Renal pelvis (tissue), 12 donors: ENCODE measurements at places on chromosomes 16 and 17.

- no peak for DNase-seq
These were observed 26.7 kb upstream of the PMP22 start for GRCh38 chr17:15291674-15292361.

GRCh38 chr17:77540531-77540930, 399.8 kb downstream of the SEC14L1 start:
- no peak for DNase-seq

DNA sequence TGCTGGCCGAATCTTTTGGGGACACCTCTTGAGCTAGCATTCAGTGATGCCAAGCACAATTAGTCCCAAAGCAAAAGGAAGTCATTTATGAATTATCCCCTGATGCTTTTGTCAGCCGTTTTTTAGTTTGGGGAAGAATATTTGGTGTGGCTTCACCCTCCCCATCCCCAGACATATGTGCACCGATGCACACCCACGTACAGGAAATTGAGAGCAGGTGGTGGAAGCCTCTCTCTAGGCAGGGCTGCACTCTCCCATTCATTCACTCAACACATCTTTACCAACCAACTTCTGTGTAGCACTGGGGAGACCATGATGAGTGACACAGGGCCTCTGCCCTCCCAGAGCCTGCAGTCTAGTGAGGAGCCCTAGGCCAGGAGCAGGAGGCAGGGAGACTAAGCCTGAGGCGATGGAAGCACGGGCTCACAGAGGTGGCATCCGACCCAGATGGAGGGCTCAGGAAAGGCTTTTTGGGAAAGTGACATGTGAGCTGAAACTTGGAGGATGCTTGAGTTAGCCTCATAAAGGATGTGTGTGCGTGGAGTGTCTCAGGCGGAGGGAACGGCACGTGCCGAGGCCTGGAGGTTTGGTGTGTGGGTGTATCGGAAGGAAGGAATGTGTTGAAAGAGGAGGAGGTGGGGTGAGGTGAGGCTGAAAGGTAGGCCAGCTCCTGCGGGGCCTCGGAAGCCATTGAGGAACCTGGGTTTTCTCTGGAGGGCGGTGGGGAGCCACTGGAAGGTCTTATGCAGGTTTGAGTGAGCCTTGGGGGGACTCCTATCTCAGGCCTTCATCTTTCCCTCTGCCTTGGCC, 43.8 kb downstream of the PSME3IP1 start:
- no peak for DNase-seq

DNA sequence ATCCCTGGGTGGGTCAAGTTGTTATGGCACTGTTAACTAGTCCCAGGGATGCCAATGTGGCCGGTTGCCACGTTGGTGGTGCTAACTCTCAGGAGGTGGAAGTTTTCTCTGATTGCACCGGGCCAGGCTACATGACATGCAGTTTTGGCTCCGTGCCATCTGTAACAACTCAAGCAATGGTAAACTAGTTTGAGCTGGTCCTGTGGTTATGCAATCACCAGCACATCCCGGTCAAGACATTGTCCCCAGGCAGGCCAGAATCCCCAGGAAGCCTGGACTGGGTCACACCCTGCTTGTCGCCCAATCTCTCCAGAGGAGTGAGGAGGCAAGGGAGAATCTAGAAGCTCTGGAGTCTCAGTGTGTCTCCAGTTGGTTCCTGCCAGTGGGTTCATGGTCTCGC, 10.1 kb upstream of the CCL17 start:
- no peak for DNase-seq

- DNase-seq, result no peak
These were observed 323.4 kb downstream of the CPPED1 start for GRCh38 chr16:12480286-12480685.

DNA sequence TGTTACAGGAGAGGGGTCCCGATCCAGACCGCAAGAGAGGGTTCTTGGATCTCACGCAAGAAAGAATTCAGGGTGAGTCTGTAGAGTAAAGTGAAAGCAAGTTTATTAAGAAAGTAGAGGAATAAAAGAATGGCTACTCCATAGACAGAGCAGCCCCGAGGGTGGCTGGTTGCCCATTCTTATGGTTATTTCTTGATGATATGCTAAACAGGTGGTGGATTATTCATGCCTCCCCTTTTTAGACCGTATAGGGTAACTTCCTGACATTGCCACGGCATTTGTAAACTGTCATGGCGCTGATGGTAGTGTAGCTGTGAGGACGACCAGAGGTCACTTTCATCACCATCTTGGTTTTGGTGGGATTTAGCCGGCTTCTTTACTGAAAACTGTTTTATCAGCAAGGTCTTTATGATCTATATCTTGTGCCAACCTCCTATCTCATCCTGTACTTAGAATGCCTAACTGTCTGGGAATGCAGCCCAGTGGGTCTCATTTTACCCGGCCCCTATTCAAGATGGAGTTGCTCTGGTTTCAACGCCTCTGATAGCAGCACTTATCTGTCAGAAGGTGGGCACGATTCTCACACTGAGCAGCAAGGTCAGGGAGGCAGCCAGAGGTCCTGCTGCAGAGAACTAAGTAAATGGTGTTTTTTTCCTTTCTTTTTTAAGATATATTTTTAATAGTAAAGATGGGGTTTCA, 26.5 kb upstream of the XYLT2 start:
- no peak for DNase-seq

DNA sequence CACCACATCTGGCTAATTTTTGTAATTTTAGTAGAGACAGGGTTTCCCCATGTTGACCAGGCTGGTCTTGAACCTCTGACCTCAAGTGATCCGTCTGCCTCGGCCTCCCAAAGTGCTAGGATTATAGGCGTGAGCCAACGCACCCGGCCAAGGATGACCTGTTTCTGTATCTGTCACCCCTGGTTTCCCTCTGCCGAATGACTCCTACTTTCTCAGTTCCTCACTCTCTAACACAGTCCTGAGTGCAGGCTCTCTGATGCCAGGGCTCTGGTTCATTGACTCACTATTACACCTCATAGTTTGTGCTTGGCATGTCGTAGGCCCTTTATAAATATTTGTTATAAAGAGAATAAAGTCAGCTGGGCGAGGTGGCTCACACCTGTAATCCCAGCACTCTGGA, 10.7 kb upstream of the PRPF8 start:
- no peak for DNase-seq

DNA sequence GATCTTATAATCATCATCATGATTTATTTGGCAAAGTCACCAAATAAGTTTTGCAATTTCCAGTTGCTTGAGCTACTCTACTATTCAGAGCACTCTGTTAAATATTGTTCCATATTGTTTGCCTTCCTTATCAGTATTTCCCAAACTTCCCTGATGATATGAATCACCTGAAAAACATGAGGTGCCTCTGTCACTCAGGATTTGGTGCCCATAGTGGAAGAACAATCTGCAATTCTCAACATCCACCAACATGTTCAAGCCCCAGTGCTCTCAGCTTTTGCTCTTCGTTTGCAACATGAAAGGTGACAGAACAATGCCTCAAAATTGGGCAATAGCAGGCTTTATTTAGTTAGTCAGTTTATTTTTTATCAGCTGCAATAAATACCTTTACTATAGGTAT, 28.6 kb upstream of the WSB1 start:
- DNase-seq, result no peak

- no peak for DNase-seq
These were observed 14.4 kb downstream of the NTAN1 start for GRCh38 chr16:15041271-15042004.

DNA sequence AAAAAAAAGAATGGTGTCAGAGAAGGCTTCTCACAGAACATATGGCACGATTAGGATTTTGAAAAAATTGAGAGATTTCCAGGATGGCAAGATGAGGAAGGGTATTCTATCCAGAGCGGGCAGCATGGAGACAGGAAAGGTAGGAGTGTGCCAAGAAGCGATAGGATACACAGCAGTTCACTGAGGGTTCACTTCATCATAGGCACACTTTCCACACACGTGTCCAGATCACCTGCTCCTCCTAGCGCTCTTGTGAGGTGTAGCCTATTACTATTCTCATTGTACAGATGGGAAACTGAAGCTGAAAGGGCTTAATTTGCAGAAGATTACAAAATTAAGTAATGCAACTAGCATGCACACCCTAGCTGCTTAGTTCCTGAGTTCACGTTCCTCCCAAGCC, 6.2 kb upstream of the ELAC2 start:
- no peak for DNase-seq

DNA sequence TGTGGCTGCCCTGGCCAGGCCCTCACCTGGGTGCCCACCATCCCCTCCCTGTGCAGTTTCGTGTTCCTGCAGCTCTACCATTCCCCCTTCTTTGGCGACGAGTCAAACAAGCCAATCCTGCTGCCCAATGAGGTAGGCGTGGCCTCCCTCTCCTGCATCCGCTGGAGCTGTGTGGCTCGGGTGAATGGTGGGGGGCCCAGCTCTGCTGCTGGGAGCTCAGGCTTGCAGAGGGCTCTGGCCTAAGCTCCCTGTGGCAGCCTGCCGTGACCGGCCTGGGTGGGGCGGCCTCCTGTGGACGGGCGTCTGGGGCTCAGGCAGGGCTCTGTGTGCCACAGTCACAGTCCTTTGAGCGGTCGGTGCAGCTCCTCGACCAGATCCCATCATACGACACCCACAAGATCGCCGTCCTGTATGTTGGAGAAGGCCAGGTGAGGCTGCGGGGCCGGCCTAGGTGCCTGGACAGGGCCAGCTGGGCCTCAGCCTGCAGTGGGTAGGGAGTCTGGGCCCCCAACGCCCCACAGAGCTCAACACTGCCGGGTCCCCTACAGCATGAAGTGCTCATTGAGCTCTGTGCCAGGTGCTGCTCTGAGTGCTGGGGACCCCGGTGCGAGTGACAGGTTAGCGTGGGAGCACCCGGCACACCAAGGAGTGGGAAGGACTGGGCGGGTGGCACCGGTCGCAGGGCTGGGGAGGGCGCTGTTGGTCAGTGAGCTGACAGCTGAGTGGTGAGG, 37.3 kb downstream of the TSC2 start:
- DNase-seq, result no peak

DNA sequence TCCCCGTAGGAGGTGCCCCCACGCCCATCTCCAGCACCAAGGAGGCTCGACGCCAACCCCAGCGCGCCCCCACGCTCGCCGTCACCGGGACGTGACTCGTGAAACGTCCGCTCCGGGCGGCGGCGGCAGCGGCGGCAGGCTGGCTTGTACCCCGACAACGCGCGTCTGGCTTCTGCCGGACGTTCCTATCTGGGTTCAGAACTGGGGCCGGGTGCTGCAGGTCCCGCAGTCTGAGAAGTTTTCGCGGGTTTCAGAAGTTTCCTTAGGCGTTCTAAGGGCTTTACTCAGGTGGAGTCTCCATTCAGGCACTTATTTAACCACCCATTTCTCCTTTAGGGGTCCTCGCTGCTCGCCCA, 672 bp upstream of the ALKBH5 start:
- DNase-seq, result no peak

- no peak for DNase-seq
These were observed 23.6 kb downstream of the MILR1 start for GRCh38 chr17:64472564-64472963.

DNA sequence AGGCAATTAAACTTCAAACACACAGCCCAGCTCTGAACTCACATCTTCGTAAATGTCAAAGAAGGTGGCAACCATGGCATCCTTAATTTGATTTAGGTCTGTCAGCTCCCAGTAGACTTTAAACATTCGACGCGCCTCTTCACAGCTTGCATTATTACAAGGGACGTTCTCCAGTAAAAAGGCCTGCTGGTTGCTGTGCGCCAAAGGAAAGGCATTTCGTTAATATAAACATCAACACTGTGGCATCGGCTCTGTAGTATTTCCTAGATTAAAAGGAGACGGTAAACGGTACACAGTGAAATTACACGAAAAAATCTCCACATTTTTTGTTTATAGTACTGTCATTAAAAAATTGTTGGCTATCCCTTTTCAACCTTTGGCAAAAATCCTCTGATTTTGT, 116.8 kb upstream of the NETO2 start:
- no peak for DNase-seq

DNA sequence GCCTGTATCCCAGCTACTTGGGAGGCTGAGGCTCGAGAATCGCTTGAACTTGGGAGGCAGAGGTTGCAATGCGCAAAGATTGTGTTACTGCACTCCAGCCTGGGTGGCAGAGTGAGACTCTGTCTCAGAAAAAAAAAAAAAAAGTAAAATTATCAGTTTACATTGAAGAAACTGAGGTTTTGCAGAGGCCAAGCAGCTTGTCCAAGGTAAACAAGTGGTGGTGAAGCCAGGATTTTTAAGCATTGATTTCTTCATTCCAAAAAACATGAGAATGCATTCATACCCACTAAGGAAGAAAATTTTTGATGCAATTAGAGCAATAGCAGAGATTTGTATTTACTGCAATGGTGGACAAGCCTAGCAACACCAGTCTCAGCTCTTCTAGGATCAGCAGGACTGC, 52.7 kb downstream of the CENPV start:
- DNase-seq, result no peak

DNA sequence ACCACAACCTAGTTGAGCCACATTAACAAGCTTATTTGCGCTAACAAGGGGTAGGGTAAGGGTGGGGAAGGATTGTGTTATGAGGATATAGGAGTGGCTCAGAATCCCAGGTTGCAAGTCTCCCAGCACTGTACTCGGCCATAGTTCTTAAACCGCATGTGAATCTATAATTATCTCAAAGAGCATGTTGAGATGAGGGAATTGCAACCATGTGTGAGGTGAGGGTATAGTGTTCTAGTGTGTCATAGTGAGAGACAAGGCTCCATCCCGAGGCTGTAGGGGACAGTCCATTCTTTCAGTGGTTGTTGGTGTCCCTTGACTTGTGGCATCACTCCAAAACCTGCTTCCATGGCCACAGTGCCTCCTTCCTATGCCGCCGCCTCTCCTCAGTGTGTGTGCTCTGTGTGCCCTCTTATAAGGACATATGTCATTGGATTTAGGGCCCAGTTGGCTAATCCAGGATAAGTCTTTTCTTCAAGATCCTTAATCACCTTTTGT, 22.7 kb upstream of the ATP5MC1 start:
- no peak for DNase-seq

- no peak for DNase-seq
These were observed 24.9 kb downstream of the TEKT5 start for GRCh38 chr16:10669791-10670190.

DNA sequence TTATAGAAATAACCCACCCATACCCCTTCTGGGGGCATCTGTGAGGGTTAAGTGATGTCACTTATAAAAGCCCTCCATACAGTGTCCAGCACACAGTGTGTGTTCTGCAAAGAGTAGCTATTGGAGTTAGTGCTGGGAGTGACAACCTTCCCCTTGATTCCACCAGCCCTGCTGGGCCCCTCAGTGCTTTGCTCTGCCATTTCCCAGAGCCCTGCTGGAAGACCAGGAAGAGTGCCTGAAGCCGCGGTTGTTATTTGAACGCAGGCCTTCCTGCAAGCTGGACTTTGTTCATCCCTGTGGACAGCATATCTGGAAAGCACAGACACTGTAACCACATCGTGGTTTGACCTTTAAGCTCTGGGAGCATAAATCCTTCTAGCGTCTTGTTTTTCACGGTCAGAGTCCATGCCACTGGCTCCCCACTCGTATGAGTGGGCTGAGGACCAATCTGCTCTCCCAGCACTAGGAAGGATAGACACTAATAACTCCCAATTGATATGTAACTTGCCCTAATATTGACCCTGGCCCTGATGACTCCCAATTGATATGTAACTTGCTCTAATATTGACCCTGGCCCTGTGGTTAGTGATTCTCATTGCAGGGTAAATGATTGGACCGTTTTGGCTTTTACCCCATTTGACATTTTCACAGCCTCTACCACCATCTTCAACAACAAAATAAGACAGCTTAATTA, 297.1 kb upstream of the MAF start:
- DNase-seq, result peak; percentile 23

GRCh38 chr17:45009676-45010467, 41.6 kb downstream of the DCAKD start:
- DNase-seq, result no peak

GRCh38 chr17:65523411-65523810, 38.0 kb downstream of the AXIN2 start:
- no peak for DNase-seq
